ENCODE measurements at places on chromosomes 16 and 17.

DNA sequence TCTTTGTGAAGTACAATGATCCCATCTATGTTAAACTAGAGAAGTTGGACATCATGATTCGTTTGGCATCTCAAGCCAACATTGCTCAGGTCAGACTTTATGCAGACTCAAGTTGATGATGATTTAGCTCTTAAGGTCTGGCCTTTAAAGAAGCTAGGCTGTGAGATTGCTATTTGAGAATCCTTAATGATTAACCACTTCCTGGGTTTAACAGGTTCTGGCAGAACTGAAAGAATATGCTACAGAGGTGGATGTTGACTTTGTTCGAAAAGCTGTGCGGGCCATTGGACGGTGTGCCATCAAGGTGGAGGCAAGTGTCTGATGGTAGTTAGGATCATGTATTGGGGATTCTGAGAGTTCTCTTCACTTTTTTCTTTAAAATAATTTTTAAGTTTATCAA lies 40.3 kb downstream of the AP2B1 start:
- DNase-seq: no peak

DNA sequence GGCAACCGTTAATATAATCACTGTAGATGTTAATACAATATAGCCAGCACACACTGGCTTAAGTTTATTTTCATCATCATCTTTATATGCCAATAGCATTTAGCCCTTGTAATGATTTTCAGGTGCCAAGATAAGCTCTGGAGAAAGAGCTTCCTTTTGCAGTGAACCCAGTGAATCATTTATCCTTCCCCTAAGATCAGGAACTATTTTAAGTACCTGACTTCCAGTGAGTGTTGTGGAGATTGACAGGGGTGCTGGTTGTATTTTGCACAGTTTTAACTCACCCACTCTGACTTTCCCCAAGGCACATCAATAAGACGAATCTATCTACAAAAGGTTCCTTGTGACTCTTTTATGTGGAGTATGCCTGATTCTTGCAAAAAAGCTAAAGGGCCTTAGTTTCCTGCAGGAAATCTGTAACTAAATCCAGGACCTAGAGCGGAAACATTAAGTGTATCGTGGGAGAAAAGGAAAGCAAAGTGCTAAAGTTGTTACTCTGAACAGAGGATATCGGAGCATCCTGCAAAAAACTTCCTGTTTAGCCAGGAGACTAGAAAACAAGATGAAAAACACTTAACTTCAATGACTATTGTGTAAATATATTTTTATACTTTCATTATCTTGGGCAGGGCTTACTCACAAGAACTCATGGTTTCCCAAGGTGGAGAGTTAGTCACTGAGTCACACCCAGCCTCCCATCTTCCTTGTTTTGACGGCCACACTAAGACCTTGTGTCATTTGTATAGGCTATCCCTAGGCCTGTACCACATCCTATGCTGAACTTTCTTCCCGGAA lies 183.6 kb downstream of the MAP2K6 start:
- no peak for DNase-seq

- DNase-seq: peak; percentile 5
Measured at GRCh38 chr16:14193316-14193871, 122.3 kb downstream of the MRTFB start.

- DNase-seq: no peak
Measured at GRCh38 chr16:54226296-54227010, 60.1 kb downstream of the IRX3 start.

DNA sequence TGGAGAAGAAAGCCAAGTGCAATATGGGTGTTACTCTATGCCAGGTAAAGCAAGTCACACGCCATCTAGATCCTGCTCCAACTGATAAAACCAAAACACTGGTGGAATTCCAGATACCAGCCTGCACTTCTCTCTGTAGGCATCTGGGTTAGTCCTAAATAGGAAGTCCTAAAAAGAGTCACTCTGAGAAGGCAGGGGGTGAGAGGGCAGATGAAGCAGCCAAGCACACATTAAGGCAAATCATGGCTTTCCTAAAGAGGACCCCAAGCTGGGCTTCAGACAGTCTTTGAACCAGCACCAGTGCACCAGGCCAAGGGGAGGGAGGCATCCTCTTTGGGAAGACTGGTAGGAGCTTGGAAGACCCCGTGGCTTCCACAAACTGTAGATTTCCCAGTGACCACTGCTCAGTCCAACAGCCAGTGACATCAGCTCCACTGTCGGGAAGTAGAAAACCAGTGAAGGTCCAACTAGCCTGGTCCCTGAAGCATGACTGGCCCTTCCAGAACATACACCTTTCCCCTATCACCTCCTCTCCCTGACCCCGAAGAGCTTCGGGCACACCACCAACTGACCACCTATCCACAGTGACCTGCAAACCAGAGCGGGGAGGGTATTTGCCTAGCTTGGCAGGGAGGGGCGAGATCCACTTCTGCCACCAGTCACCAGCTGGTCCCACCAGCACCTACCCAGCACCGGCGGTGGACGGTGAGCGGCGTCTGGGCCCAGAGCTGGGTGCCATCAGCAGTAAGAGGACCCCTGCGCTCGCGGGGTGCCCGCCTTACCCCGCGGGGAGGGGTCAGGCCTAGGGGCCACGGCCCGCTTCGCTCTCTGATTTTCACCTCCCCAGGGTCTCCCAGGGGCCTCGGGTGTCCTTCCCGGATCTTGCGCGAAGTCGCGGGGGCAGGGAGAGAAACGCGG lies 1.0 kb downstream of the LITAF start:
- DNase-seq: no peak

DNA sequence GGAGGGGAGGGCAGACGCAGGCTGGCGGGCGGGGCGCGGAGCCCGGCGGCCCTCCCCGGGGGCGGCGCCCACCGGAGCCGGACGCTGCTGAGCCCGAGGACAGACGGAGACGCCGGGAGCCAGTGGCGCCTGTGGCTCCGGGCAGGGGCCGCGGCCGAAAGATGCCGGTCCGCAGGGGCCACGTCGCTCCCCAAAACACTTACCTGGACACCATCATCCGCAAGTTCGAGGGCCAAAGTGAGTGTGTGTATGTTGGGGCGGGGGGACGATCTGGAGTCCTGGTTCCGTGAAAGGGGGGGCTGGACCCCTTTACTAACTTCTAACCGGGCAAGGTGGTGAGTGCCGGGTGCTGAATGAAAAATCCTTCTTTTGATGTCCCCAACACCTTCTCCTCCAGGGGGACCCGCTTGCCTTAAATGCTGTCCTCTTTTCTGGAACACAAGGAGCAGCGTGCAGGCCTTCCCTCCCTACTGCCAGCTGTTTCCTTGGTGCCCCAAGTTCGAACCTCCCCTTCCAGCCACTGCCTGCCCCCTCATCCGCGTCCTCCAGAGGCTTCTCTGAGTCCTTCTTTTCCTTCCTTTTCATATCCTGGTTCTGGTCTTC lies at the start of gene KCNH6:
Gene KCNH6, plus strand, starts transcription at position 106 of the 603 bp plus-strand sequence. Its CDS starts 56 bp downstream, at position 162.
- no peak for DNase-seq

DNA sequence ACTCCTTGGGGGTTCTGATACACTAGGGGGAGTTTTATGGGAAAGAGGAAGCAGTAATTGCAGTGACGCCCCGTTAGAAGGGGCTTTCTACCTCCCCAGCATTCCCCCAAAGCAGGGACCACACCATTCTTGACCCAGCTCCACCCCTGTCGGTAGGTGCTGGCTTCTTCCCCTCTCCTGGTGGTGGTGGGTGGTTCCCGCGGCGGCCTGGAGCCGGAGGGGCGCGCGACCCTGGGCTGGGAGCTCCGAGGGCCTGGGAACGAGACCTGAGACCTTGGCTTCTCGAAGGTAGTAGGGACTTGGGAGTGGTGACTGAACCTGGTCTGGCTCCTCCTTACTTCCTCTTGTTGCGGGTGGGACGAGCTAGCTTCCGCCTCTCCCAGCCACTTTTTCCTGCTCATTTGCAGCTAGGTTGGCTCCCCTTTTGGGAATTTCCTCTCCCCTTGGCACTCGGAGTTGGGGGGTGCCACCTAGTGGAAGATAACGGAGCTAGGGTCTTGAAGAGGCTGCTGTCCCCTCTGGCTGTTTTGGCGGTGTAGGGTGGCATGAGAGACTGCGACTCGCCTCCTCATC lies 438 bp downstream of the GRN start:
- DNase-seq: peak; percentile 48

GRCh38 chr16:85395913-85396878 lies 216.9 kb upstream of the GSE1 start:
- DNase-seq: no peak

GRCh38 chr16:55003916-55004315 lies 73.3 kb downstream of the IRX5 start:
- no peak for DNase-seq

DNA sequence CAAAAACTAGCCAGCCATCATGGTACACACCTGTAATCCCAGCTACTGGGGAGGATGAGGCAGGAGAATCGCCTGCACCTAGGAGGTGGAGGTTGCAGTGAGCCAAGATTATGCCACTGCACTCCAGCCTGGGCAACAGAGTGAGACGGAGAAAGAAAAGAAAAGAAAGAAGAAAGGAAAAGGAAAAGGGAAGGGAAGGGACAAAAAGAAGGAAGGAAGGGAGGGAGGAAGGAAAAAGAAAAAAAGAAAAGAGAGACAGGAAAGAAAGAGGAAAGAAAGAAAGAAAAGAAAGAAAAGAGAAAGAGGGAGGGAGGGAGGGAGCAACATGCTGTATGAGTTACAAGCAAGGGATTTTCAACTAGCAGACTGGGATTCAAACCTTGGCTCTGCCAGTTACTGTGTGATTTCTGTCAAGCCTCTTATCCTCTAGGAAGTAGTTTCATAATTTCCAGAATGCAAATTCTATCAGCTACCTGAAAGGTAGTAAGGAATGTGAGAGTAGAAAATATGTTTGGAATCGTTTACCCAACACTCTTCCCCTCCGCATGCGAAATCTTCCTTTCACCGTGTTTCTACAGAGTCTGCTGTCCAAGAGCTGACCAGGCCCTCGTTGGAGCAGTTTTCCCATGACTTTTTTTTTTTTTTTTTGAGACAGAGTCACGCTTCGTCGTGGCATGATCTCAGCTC lies 43.4 kb downstream of the VPS53 start:
- no peak for DNase-seq

DNA sequence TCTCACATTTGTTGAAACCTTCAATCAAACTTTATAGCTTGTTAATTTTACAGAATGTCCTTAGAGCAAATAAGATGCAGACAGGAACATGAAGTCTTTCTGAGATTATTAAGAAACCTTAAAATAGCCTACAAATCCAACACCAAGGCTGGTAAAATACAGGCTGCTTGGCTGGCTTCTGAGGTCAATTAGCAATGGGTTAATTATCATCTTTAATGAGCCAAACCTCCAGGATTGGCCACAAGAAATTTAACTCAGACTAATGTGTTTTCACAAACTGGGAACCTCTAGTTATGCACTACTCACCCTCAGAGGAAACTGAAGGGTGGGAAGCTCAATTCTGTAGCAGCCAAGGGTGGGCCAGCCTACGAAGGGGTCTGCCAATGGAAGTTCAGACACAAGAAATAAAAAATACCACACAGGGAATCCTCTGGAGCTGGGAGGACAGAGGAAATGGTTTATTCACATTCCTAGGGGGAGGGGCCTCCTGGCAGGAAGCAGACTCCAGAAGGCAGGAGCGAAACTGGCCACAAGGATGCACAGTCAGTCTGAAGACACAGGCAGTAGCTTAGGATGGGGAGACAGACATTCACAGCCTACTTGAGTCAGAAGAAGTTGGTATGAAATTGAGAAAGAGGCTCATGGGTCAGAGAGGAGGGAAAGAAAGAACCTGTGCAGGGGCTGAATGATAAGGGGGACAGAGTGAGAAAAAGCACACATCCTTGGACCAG lies 36.1 kb downstream of the HIC1 start:
- no peak for DNase-seq

DNA sequence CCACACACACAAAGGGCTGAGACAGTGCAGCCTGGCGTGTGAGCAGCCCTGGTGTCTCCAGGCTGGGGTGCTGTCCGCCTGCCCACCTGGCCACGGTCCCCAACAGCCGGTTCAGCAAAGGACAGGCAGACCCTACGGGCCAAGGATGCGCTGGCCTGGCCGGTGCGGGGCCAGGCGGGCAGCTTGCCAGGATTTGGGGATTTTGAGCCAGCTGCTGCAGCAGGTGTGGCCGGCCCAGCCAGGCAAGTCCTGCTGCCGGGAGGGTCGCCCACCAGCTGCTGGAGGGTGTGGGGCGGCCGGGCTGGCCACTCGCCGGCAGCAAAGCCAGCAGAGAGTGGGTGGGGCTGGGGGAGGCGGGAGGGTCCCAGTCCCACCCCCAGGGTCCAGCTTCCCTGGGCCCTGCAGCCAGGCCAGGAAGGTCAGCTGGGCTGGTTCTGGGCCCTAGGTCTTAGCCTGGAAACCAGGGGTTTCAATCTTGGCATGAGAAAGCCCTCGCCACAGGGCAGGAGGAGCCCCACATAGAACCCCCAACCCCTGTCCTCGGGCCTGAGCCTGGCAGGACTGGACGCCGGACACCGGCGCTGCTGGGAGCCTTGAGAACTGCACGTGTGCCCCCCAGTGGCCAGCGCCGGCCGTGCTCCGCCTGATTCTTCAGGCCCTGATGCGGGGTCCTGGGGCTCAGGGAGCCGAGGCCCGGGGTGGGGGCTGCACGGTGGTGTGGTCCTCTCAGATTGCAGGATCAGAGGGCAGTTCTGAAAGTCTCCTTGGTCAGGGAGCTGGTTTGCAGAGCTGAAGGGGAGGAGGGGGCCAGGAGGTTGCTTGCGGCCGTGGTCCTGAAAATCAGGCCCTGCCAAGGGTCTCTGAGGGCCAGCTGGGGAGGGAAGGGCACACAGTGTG lies 17.6 kb upstream of the SSTR5 start:
- peak; percentile 36 for DNase-seq

DNA sequence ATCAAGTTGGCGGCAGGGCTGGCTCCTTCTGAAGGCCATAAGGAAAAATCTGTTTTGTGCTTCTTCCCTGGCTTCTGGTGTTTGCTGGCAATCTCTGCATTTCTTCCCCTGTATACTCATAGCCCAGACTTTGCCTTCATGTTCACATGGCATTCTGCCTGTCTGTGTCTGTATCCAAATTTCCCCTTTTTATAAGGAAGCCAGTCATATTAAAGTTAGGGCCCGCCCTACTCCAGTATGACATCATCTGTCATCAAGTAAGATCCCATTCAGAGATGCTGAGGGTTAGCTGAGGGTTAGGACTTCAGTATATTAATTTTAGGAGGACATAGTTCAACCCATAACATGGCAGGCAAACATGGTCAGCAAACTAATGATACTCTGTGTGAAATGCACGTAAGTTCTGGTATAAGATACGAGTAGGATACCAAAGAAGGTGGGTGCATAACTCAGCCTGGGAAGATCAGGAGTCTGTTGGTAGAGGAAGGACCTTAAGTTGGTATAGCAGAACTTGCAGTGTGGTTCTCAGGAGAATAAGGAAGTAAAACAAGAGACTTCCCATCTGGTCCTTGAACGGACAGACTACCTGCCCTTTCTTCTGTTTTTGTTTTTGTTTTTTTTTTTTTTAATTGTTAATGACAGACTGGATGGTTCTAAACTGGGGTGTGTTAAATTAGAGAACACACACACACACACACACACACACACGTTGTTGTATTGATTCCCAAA lies 13.9 kb downstream of the MAP2K6 start:
- no peak for DNase-seq

DNA sequence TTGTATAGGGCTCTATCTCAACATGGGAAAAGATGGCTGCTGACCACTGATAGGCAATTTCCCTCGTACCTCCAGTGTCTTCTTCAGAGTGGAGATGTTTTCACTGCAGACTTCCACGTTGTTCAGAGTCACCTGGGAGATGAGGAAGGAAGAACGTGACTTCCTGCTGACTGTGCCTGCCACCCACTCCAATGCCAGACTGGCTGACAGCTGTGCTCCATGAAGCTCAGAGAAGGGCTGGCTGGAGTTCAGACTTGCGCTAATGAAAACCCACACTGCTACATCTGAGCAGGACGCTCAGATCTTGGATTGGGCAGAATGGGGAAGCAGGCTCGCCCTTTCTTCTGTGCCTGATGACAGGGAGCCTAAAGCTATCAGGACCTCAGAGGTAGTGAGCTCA lies 33.1 kb downstream of the COG4 start:
- no peak for DNase-seq

Data from erythroblast (primary cell).